ENCODE measurements at places on chromosomes 7 and 10.

DNA sequence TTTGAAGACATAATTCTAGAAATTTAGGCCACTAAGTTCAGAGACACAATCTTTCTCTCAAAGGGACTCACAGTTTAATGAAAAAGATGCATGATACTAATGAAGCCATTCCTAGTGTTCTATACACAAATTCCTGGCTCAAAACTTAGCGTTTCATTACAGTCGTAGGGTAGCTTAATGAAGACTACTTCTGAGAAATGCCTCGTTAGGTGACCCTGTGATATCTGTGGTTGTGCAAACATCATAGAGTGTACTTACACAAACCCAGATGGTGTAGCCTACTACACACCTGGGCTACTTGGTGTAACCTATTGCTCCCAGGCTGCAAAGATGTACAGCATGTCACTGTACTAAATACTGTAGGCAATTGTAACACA lies 488 bp upstream of the CHCHD3 start:
- no peak for DNase-seq

DNA sequence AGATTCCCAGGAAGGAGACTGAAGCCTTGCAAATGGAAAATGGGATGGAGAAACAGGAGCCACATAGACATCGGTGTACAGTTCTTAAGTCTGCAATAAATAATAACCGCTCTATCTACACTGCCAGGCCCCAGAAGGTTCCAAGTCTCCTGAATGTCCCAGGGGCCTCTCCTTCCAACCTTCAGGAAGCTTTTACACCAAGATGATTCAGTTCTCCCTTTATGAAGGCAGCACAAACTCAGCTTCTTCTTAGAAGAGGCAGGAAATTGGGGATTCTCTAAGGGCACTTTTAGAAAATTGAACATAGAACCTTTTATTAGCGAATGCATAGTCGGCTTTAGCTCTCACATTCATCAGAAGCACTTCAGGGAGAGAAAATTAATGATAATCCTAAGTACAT lies 130.8 kb upstream of the LYZL1 start:
- DNase-seq, result no peak

GRCh38 chr10:20835335-20835734 lies 61.8 kb downstream of the NEBL start:
- DNase-seq, result no peak

GRCh38 chr7:85464042-85464651 lies 277.3 kb upstream of the SEMA3D start:
- no peak for DNase-seq

- no peak for DNase-seq
Observed at GRCh38 chr10:48332871-48333216, 26.4 kb downstream of the MAPK8 start.

DNA sequence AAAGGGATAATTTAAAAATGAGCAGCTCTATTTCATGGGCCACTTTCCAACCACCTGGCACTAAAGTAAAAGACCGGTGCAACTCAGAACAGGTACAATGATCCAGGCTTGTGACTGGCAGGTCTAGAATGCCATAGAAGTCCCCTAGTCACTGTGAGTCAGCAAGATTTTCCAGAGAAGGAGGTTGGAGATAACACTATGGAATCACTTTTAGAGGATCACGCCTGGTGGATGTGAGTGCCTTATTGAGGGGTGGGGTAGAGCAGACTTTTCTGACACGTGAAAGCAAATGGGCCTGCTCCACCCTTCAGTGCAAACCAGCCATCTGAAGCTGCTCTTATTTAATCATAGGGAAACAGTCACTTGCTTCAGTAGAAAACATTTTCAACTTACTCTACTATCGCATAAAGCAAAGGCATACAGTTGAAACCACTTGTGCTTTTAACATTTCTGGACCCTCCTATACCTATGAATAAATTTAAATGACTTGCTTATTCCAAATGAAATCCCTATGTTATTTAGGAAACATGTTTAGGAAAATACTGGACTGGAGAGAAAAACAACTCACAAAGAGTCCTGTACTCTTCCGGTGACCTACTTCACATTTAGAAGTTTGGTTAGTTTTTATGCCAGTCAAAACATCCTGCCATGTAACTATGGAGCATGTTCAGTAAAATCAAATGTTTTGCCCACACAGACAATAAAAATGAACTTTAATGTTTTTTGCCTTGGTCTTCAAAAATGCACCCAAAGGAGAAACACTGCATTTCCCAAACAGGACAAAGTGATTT lies 21.5 kb upstream of the AKR1C1 start:
- peak; percentile 68 for DNase-seq

DNA sequence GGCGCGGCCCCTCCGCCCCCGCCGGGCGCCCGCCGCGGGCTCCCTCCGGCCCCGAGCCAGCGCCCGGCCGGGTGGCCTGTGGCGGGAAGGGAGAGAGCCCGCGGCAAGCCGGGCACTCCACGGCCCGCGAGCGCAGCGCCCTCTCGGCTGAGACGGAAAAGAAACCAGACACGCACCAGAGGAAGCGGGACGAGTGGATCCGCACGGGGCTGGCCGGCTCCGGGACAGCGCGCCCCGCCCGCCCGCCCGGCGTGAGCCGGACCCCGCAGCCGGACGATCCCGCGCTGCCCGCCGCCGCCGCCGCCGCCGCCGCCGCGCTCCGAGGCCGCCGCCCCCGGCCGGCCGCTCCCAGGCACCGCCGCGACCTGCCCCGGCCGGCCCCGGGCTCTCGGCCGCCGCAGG lies 300 bp downstream of the ARHGAP21 start:
- DNase-seq, result peak; percentile 56

DNA sequence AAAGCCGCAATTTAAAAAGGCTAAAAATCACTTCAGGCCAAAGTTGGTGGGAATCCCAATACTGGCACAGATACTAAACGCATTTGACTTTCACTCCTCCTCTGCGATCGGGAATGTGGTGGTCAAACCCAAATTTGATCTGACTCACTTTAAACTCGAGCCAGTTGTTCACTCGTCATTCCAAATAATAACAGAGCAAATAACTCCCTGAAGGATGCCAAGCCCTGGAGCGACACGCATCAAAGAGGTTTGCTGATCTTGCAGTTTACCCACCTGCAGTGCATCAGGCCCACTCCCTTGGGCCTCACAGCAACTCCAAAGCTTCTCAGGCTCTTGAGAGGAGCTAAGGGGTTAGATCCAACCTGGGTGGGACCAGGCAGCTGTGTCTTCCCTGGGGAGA lies 12.2 kb downstream of the PTN start:
- no peak for DNase-seq

GRCh38 chr10:31974434-31975124 lies 45.9 kb upstream of the ARHGAP12 start:
- DNase-seq, result no peak

DNA sequence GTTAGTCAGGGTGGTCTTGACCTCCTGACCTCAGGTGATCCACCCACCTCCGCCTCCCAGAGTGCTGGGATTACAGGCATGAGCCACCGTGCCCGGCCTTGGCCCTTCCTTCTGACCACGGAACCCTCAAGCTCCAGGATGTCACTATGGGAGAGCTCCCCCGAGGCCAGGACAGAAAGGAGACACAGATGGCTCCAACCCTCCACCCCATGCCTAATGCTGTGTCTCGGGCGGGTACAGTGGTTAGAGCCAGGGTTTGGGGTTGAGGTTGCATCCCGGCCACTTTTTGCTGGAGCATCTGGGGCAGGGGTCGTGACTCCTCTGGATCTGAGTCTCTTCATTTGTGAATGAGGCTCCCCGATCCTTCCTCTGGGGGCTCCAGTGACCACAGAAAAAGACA lies 8.1 kb downstream of the MYL10 start:
- DNase-seq, result no peak

GRCh38 chr7:159253657-159254056 lies 109.0 kb upstream of the VIPR2 start:
- no peak for DNase-seq

- DNase-seq, result no peak
Observed at GRCh38 chr7:13067036-13067435, 379.6 kb downstream of the ARL4A start.

DNA sequence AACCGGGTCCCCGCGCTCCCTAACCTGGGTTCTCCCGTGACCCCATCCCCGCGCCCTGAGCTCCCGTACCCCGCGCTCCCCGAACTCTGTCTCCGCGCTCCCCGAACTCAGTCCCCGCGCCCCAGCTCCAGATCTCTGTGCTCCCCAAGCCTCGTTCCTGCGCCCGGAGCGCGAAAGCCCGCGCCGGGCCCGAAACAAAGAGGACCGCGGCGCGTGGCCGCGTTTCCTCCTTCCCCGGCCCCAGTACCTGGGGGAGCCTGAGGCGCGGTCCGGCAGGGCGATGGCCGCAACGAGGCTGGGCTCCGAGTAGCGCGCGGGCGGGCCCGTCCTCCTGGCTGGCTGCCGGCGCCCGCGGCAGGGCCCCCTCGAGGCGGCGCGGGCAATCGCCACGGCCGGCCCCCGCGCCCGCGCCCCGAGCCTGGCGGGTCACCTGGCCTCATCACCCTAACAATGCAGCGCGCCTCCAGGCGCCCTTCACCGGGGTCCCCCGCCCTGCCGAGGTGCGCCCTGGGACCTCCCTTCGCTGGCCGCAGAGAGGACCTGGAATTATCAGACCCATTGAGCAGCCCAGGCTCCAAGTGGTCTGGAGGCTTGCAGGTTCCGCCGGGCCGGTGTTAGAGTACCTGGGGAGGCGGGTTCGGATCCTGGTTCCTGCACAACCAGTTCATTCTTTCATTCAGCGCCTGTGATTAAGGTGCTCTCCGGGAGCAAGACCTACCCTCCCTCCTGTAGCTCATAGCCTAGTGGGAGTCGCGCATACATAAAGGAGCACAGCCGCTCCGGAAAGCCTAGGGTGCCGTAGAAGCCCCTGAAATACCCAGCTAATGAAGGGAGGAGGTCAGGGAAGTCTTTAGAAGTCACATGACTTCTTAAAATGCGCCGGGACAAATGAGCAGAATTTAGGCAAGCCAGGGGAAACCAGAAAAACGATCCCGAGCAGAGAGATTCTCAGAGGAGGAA lies at the start of gene TNS3:
TNS3 (minus strand) TSS at position 308 of the 960 bp plus-strand sequence. CDS start 142,475 bp downstream, outside the sequence.
- DNase-seq, result peak; percentile 59

DNA sequence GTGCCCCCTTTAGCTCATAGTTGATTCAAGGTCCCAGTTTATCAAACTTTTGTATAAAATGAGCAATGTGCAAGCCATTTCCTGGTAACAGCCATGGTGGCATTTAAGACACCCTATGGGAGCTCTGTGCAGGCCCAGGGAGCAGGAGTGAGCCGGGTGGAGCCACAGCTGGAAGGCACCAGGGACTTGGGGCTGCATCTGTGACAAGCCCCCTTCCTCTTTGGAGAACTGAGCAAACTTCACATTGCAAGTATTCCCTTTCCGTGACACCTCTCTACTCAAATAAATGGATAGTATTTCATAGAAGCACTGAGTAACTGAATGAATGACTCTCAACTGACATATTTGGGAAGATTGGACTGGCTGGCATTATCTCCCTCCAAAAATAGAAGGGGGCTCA lies 558.7 kb upstream of the FOXK1 start:
- DNase-seq, result no peak

DNA sequence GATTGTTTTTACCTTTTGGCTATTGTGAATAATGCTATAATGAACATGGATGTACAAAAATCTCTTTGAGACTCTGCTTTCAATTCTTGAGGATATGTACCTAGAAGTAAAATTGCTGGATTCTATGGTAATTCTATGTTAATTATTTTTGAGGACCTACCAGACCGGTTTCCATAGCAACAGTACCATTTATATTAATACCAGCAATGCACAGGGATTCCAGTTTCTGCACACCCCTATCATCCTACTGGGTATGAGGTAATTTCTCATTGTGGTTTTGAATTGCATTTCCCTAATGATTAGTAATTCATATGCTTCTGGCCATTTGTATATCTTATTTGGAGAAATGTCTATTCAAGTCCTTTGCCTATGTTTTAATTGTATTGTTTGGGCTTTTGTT lies 9.9 kb upstream of the PPP1R9A start:
- DNase-seq, result no peak

GRCh38 chr7:23356168-23356567 lies 57.0 kb downstream of the MALSU1 start:
- no peak for DNase-seq

DNA sequence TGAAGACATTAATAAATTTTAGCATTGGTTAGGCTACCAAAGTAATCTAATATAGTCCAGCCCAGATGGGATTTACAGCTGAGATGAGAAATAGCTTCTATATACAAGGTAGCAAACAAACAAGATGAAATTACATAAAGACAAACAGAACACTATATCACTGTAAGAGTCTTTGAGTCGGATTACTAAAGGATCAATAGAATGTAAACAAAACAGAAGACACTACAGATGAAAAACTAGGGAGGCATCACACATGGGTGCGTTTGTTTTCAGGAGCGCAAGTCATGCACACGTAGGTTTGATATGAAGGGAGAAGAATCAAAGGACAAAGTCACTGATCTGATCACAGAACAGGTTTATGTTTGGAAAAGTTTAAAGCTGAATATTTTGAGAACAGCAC lies 26.5 kb downstream of the MPP7 start:
- no peak for DNase-seq

GRCh38 chr7:90411510-90411909 lies 8.2 kb downstream of the CLDN12 start:
- DNase-seq, result no peak

DNA sequence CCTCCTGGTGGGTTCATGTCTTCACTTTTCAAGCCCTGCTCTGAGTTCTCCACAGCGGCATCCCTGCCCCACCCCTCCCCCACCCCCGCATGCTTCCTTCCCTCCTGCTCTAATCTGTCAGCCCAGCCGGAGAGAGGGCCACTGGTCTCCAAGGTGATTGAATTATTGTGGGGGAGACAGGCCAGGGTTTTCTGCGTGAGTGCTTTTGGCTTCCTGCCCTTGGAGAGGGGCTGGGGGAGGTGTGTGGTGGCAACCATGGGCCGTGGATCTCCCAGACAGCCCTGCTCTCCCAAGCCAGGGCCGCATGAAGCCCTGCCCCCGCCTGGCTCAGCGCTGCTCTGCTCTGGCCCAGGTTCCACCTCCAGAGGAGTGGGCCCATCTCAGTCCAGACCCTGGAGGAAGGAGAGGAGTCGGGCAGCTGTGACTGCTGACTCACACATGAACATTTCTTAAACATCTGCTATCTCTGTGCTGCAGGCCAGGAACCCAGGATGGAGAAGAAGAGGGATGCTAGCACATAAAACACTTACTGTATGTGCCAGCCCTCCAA lies 109.9 kb downstream of the ZMIZ1 start:
- DNase-seq, result peak; percentile 86

- DNase-seq, result peak; percentile 75
Observed at GRCh38 chr10:124152139-124153022, 59.0 kb upstream of the CHST15 start.

- DNase-seq, result no peak
Observed at GRCh38 chr10:84903320-84903719, 574.9 kb downstream of the CCSER2 start.

DNA sequence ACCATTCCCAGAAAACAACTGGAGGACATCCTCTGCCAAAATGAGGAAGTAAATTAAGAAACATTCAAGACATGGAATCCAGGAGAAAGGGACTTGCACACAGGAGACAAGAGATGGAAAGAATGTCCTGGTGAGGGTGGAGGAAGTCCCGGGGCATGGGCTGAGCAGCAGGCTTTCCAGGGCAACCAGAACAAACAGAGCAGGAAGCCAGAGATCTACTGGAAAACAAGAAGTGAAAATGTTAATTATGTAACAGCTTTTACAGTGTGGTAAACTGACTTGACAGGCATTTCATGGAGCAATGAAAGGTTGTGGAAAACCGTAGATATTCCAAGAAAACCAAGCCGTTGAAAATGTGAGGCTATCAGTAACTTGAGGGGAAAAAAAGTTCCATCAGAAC lies 55.2 kb upstream of the ZNF746 start:
- DNase-seq, result no peak

- DNase-seq, result no peak
Observed at GRCh38 chr10:132551808-132552130, 14.2 kb downstream of the INPP5A start.

- DNase-seq, result no peak
Observed at GRCh38 chr7:22675421-22675820, 51.6 kb upstream of the IL6 start.

Measured in thyroid gland (tissue), 4 donors.